ENCODE measurements at places on chromosomes 1 and 21.

DNA sequence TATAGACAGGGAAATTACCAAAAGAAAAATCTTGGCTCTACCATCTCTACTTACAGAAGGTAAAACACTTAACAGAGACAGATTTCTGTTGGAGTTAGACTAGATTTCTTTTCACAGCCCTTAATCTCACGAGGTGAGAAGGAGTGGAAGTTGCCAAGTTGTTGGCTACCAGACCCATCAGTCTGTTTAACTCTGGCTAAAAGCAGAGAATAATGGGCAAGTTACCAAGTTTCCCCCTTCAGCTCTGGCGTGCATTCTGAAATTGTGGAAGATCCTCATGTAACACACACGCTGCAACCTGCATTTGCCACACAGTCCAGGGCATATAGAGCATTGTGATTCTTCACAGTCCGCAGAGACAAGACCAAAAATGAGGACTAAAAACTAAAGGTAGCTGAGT is 49.3 kb downstream of the STX6 start:
- no peak for DNase-seq

DNA sequence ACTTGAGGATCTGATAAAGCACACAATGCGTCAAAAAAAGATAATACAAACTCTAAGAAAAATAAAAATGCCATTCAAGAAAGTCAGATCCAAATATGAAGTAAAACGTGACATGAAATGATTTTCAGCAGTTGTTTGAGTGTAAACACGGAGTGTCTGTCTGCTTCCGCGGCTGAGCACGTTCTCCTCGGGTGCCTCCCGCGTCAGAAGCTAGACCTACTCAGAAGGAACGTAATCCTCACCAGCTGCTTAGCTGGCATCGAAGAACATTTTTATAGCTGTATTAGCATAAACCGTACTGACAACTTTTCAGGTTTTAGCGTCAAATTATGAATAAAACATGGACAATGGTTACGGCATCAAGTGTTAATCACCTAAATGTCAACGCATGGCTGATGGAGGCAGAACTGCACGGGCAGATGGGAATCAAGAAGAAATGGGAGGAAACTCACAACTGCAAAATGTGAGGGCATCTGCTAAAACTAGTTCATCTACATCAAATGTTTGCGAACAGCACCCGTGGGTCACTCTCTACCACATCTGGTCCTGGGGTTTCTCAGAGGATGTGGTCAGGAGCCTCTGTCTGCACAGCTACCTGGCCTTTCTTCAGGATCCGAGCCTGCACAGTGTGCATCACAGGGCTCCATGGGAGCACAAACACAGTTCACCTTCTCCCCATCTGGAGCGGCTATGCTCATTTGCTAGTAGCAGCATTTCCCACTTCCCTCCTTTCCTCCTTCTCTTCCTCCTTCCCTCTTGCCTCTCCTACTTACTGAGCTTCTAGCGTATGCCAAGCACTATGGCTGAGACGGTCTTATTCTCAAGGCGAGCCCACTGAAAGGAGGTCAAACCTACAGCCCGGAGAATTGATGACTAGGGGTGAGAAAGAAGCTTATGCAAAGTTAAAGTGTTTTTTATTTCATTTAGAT is 40.0 kb downstream of the RCAN1 start:
- DNase-seq: no peak

DNA sequence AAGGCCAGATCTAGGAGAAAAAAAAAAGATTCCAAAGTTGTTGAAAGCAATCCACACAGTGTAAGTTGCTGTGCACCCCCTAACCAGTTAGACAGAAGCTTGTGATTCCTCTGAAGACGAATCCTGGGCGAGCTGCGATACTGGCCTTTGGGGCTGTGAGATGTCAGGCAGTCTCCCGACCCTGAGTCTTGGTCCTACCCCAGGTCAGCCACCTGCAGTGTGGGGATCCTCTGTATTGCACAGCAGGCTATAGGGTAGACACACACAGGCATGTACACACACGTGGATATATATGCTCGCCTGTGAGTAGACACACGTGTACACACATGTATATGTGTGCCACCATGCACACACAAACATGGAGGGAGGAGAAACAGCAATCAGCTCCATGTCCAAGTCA is 12.9 kb downstream of the ACTRT2 start:
- no peak for DNase-seq

DNA sequence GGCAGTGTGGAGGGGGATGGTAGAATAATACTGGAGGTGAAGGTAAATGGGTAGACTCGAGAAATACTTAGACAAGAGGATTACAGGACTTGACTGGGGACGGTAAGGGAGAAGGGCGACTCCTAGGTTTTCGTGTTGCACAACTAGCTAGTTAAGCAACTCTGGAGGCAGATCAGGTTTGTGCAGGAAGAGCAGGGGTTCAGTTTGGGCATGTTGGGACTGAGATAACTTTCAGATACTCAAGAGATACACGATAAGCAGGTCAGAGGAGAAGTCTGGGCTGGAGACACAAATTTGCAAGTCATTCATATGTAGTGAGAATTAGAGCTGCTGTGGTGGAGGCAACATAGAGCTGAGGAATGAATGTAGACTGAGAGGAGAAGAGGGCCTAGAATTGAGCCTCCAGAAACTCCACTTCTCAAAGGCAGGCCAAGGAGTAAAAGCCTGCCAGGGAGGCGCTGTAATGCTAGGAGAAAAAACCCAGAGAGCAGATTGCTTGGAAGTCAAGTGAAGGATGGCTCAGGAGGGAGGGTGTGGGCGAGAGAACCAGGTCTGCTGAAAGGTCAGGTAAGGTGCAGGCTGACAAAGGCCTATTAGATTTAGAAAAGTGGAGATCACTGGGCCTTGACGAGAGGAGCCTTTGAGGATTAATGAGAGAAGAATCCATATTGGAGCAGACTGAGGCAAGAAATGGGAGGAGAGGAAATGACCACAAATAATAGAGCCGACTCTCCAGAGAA is 20.8 kb downstream of the MAB21L3 start:
- no peak for DNase-seq

GRCh38 chr1:90502194-90502593 is 214.9 kb downstream of the BARHL2 start:
- no peak for DNase-seq

DNA sequence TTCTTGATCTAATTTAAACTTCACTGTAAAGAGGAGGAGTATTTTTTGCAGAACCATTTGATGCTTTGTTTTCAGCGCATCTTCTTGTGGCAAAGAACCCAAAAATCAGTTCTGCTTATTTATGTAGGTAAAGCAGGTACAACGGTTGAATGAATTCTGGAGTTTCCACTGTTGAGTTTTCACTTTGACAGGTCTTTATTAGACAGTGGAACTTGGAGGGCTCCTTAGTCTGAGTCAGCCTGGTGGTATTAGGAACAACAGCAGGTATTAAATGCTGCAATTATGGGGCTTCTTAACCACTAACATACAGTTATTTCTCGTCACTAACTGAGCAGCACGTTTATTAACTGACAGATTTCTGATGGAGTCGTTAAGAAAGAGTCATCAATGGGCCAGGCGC is 1.2 kb downstream of the LRIG2 start:
- DNase-seq: no peak

- no peak for DNase-seq
These were observed 526.4 kb upstream of the CAMK1G start for GRCh38 chr1:209057083-209057482.

DNA sequence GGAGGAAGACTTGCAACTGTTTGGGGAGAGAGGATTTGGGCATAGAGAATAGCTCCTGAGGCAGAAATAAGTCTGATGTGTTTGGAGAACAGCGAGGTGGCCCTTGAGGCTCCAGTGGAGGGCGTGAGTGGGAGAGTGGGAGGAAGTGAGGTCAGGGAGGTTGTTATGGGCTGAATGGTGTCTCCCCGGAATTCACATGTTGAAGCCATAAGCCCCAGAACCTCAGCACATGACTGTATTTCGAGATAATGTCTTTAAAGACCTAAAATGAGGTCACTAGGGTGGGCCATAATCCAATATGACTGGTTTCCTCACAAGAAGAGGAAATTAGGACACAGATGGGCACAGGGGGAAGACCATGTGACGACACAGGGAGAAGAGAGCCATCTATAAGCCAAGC is 17.9 kb upstream of the APP start:
- no peak for DNase-seq

DNA sequence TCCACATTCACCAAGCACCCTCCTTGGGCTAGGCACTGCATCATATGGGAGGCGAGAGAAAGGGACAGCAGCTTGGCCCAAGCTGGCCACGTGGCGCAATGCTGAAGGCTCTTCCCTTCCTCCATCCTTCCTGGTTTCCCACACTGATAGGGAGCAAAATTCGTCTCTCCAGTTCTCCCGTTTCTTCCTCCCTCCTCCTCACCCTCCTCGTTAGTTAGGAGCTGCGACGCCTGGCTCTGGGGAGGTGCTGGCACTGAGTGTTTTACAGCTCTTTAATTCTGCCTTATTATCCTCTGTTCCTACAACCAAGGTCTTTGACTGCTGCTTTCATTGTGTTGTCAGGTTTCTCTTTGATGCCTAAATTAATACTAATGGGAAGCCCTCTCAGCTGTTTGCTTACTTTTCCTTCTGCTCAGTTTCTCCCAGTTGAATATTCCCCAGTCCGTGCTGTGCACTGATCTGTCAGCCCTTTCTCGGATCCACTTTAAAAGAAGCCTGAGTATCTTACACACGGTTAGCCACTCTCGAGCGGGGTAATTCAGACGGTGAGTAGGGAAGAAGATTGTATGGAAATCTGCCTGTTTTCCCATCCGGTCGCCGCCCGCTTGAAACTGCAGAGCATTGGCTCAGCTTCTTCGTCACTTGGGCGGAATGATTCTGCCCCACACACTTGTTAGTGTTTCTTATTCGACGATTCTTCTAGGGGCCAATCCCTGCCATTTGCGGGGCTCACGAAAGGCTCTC is 56.2 kb upstream of the SMYD2 start:
- DNase-seq: no peak
